Hair follicular keratinocyte (primary cell): ENCODE measurements at places on chromosomes 13 and 19. TPM values are rescaled to one million over a fixed set of nuclear protein-coding genes. Genes with fewer than 3 reads are reported as not detected.

The GRIN3B gene
- total RNA-seq, result 0.95 and 2.3 TPM in 2 replicates

The KLK1 gene
- total RNA-seq, result 0.55 TPM in 1 of 2 replicates, not detected in the other

The DPF1 gene
- total RNA-seq, result 2.0 and 2.3 TPM in 2 replicates

The CALR3 gene
- 0.11 and 0.16 TPM in 2 replicates for total RNA-seq

The MYO1F gene
- 0.31 TPM in 1 of 2 replicates, not detected in the other for total RNA-seq

The SERTM1 gene
- not detected in 2 replicates for total RNA-seq

The STOML3 gene
- total RNA-seq, result not detected in 2 replicates

The KL gene
- not detected in 2 replicates for total RNA-seq

The TMEM190 gene
- not detected in 2 replicates for total RNA-seq

The DAND5 gene
- not detected in 2 replicates for total RNA-seq

The MYH14 gene
- 0.08 and 0.23 TPM in 2 replicates for total RNA-seq

The FCHO1 gene
- total RNA-seq, result 1.4 and 3.7 TPM in 2 replicates

The POLR2I gene
- 67.1 and 75.7 TPM in 2 replicates for total RNA-seq

The LAIR1 gene
- total RNA-seq, result not detected in 2 replicates

The SLC5A5 gene
- total RNA-seq, result not detected in 2 replicates

The SHD gene
- total RNA-seq, result not detected in 2 replicates

The PLIN4 gene
- total RNA-seq, result 1.1 and 2.1 TPM in 2 replicates

The TUBGCP3 gene
- 13.8 and 24.1 TPM in 2 replicates for total RNA-seq
